ENCODE measurements at places on chromosomes 1 and 21. TPM values are rescaled to one million over a fixed set of nuclear protein-coding genes. Genes with fewer than 3 reads are reported as not detected.

- no peak for DNase-seq
Observed at GRCh38 chr21:17660862-17661261, 48.2 kb upstream of the BTG3 start.

KIF21B gene
- 1.4 TPM for total RNA-seq

DNA sequence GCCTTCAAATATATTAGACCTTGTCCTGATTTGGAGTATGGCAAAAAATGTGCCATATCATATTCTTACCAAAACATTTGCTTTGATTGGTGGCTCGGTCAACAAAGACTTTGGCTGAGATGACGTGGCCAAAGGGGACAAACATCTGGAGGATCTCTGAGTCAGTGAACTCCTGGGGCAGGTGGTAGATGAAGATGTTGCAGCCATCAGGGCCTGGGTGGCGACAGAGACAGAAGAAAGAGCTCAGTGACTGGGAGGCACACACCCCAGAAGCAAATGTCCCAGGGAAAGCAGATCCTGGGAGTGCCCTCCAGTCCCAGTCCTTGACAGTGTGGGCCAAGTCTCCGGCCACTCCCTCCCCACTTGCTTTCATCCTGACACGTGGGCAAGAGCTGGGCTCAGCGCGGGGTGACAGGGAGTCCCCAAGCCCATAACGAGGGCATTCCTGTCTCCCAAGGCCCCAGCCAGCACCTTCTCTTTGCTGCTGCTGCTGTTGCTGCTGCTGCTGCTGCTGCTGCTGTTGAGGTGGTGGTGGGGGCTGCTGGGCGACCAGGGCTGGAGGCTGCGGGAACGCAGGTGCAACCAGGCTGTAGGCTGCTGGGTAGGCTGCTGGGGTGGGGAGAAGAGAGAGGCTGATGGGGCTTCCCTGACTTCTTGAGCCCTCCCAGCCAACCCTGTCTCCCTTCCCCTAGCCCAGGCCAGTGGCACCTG lies 10.7 kb downstream of the CELF3 start:
- DNase-seq, result no peak

- no peak for DNase-seq
Observed at GRCh38 chr1:201653233-201653632, 114.3 kb downstream of the NAV1 start.

RGS13 gene
- total RNA-seq, result not detected

DNA sequence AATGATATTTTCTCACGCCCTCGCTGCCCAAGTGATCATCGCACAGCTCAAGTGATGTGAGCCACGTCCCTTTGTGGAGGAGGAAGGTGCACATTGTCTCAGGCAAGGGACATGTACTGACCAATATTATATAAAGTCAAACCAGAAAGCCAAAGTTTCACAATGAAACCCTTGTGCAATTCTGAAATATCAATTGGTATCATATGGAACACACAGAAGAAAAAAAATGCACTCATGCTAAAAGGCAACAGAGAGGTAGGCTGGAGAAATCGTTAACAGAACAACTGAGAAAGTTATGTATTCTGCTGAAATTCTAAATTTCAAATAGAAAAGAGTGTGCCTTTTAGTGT lies 1.9 kb downstream of the JAM2 start:
- DNase-seq, result no peak

OR14K1 gene
- not detected for total RNA-seq

CYYR1 gene
- total RNA-seq, result 1.5 TPM

DAB1 gene
- not detected for total RNA-seq

LRRN2 gene
- total RNA-seq, result 0.35 TPM
